Posterior vena cava (tissue), 2 donors: ENCODE measurements at places on chromosomes 3 and 15. TPM values are rescaled to one million over a fixed set of nuclear protein-coding genes. Genes with fewer than 3 reads are reported as not detected.

SERPINI2 gene
- not detected for total RNA-seq

DNA sequence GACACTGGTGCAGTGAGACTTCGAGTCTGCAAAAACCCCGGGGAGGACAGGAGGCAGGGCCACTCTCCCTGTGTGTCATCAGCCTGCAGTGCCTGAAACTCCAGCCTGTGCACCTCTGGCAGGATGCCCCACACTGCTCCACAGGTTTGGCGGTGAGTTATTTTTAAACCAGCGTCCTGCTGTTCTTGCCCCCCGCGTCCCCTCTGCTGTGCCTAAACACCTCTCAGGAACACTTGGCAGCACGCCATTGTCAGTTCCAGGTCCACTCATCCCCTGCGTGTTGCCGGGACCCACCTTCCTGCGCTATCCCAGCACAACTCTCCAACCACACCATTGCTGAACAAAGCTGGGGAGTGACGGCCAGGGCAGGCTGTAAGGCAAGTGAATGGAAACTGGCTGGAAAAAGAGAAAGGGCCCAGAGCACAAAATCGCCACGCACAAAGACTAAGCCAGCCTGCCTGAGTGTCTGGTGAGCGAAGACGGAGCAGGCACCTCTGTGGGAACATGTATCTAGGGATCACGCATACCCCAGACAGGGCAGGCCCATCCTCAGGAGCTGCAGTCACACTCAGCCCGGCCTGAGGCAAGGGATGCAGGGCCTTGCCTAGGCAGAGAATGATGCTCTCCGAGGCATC, 3.1 kb upstream of the PLA2G4F start:
- no peak for DNase-seq

CFAP92 gene
- total RNA-seq: 0.14 TPM

PLCH1 gene
- 0.05 TPM for total RNA-seq

GRCh38 chr3:115825046-115825445, 201.7 kb downstream of the GAP43 start:
- DNase-seq: no peak

GRCh38 chr3:19467761-19468160, 319.5 kb downstream of the KCNH8 start:
- DNase-seq: no peak

GRCh38 chr3:36734742-36735141, 29.6 kb downstream of the DCLK3 start:
- DNase-seq: no peak

DNA sequence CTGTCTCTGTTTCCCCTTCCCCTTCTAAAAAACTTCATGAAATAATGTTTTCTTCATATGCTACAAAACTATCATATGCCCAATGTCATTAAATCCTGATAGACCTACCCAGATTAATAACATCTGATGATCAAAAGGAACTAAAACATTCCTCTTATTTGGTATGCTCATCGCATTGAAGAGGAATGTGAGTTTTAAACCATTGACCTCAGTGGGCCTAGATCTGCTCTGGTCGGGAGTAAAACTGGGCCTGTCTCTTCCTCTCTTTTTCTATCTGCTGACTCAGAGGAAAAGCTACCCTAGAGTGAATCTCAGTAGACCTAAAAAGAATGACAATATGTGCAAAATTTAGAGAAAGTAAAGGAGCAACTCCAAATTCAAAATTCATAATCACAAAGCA, 275.8 kb downstream of the SATB1 start:
- no peak for DNase-seq

DNA sequence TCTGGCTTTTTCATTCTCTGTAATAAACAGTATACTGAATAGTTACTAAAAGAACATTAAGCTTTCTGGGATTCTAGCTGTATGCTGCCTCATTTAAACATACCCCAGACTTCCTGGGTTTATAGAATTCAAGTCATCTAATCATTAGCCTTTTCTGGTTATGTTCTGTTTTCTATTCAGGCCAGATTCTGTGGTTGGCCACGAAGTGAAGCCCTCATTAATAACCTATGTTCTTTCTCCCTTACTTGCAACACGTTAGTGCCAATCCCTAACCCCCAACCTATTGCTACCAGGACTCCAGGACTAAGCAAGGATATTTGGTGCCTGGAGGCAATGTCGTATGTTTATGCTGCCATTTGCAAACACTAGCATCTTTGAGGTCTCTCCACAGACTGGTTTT, 28.6 kb upstream of the MTMR10 start:
- no peak for DNase-seq

- DNase-seq: no peak
Observed at GRCh38 chr15:67322481-67322880, 67.9 kb downstream of the IQCH start.

DNA sequence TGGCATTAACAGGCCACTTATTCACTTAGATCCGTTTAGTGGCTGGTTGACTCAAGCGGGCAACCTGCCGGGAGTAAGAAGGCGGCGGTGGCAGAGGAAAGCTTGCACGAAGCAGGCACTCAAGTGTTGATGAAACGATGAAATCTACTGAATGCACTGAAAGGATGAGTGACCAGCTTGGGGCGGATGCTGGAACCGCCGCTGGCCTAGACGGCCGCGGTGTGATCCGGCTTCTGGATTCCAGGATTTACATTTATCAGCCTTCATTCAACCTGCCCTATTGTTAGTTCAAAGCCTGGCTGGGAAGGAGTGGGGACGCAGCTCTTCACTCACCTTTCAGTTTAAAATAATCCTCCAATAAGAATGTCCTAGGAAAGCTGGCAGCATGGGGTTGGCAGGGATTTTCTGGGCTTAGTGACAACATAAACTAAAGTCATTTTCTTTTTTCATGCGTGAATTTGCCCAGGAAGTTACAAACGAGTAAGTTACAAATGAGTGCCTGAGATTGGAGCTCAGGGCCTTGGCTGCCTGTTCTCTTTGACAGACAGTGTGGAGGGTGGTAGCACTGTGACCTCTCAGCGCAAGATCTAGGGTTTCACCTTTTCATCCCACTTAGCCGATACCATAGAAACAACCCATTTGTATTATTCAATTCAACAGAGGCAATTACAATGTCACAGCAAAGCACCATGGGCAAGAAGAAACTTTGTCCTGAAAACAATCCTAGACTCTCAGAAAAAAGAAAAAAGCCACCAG, 1.1 kb upstream of the PLCH1 start:
- no peak for DNase-seq

CD80 gene
- total RNA-seq: 0.24 TPM

- DNase-seq: no peak
Observed at GRCh38 chr3:119352034-119352609, 57.9 kb downstream of the ARHGAP31 start.

EPHA6 gene
- 1.1 TPM for total RNA-seq

DNA sequence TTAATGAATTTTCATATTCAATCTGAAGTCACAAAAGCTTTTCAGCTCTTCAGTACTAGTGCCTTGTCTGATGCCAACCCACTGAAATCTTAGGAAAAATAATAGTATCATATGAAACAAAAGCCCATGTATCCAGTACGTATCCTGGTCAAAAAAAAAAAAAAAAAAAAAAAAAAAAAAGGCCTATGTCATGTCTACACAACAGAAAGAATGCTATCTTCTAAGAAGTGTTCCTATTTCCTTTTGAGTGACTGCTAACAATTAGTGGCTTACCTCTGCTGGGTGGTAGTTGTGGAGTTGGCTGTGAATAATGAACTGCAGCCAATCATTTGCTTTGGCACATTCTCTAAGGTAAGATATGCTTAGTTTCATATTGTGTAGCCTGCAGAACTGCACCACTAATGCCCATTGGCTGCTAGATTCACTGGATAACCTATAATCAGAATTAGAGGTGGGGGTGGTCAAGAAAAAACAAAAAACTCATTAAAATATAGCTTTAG, 59.6 kb downstream of the EIF3J start:
- no peak for DNase-seq

GRCh38 chr15:88071141-88071540, 185.4 kb downstream of the NTRK3 start:
- no peak for DNase-seq

RTP3 gene
- not detected for total RNA-seq

DNA sequence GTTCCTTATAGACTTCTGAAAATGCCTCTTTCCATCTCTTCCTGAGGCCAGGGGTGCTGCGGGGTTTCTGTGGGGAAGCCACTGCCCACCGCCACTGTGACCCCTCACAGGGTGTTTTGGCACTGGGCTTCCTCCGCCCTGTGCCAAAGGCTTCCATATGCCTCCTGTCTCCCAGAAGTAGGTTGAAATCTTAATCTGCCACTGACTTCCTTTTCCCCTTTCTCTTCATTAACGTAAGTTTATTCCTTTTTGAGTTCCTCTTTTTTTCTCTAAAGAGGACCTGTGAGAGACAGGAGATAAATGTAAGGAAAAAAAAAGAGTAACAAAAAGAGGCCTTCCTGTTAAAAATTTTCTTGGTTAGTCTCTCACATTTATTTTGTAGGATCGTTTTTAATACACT, 220.5 kb downstream of the CTNNB1 start:
- no peak for DNase-seq

GRCh38 chr3:10961921-10962320, 30.6 kb upstream of the SLC6A1 start:
- DNase-seq: no peak

GRCh38 chr3:64575211-64575844, 112.5 kb downstream of the ADAMTS9 start:
- DNase-seq: no peak

CLCN2 gene
- total RNA-seq: 3.7 TPM

CLDN18 gene
- not detected for total RNA-seq
